Stimulated activated CD4-positive, alpha-beta T cell treated with anti-CD3 and anti-CD28 coated beads, Interleukin-4, amount 100 ng/mL, for 4 hours (primary cell): ENCODE measurements at places on chromosomes 4 and X.

GRCh38 chrX:48508400-48509244 is at the start of gene PORCN:
PORCN (plus strand) TSS chrX:48508992; CDS start chrX:48509821, 829 bp downstream.
- DNase-seq = peak; percentile 79

DNA sequence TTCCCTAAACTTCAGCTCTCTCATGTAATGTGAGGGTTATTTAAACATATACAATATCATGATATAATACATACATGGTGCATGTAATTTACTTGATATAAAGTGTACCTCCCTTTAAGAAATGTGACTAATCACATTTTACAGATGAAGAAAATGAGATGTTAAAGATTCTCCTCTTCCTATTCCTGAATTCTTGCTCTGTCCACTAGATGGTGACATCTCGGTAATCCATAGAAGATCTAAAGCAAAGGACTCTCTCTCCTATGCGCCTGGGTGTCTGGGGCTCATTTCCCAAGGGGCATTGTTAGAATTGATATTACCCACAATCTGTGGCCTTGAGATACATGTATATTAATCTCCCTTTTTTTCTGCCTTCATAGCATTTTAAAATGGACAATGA is 804.9 kb downstream of the RAB28 start:
- DNase-seq = no peak

DNA sequence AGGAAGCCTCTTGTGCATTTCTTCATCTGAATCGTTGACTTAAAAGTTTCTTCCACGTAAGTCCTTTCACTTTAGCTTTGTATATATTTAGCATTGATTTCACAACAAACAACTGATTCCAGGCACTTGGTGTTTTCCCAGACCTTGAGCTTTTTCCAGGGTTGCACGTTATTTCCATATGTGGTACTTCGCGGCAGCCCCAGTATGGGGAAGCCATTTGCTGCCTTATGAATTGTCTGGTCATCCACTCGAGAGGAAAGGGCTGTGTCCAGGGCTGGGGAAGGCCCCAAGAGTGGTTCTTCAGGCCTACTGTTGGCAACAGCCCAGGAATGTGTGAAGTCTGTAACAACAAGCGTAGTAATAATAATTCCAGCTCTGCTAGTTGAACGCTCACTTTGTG is 2.8 kb upstream of the TLR8 start:
- DNase-seq = no peak

GRCh38 chr4:89158884-89159503 is 47.7 kb downstream of the TIGD2 start:
- no peak for DNase-seq

- DNase-seq = no peak
Observed at GRCh38 chr4:89021062-89021461, 35.9 kb downstream of the FAM13A start.

DNA sequence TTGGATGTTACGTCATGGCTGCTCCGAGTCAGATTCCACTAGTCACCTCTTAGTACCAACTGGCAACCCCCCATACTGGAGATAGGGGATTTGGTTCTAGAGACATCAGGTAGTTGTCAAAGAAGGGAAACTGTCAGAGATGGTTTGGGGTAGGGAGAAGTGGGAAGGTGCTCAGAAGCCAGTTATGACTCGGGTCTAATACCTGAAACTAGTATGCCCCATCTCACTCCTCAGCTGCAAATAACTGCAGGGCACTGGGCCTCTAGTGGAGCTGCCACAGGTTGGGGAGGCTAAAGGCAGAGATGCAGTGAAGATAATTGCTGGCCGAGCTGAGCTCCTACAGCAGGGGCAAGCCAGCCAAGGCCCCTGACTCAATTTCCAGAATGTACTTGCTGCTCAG is 30.0 kb downstream of the OTUD6A start:
- DNase-seq = no peak

DNA sequence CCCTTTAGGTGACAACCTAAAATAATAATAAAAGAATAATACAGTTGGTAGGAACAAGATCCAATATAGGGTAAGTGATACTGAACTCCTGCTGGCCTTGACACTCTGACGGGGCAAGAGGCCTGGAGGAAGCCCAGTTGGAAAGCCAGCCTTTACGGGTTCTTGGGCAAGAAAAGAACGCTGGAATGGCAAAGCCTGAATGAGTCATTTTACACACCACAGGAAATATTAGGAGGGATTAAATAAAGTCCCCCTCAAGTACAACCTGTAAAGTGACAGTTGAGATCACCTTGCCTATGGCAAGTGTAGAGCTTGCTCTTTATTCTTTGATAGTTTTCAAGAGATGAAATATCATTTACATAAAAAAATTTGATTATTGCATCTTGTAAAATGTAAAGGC is 244.5 kb upstream of the TLL1 start:
- no peak for DNase-seq

DNA sequence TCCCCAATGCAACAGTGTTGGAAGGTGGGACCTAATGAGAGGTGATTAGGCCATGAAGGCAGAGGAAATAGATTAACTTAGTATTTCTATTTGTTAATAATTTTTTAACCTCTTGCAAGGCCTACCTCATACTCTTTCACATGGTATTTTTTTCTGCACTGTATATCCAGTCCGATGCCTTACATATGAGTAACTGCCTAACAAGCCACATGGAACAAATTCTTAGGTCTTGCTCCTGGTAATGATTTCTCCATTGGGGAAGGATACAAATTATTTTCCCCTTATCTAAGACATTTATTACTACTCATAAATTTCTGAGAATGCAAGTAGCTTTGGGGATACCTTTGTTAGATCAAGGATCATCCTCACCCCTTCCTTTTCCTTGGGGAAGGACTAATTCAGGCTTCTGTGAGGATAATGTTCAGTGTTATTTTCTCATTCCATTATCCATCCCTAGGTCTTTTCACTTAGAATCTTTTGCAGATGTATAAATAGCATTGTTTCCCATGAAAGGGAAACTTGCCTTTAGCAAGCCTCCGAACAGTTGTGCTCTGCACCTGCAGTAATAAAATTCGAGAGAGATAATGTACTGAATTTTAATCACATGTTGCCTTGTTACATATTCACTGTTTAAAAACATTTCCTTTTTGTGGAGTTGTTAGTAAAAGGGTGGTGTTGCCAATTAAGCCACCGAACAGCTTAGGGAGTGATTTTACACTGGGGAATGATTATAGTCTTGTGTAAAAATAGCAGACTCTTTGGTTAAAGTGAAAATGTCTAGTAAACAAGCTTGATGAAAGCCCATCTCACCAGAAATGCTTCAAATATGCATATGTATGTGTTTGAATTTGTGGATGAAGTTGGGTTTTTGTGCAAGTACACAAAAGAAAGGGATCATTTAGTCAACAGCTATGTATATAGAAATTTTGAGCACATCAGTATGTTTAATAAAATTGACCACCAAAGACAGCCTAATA is 89.9 kb downstream of the CFAP299 start:
- no peak for DNase-seq

- no peak for DNase-seq
Observed at GRCh38 chr4:42715807-42716482, 59.0 kb upstream of the ATP8A1 start.

DNA sequence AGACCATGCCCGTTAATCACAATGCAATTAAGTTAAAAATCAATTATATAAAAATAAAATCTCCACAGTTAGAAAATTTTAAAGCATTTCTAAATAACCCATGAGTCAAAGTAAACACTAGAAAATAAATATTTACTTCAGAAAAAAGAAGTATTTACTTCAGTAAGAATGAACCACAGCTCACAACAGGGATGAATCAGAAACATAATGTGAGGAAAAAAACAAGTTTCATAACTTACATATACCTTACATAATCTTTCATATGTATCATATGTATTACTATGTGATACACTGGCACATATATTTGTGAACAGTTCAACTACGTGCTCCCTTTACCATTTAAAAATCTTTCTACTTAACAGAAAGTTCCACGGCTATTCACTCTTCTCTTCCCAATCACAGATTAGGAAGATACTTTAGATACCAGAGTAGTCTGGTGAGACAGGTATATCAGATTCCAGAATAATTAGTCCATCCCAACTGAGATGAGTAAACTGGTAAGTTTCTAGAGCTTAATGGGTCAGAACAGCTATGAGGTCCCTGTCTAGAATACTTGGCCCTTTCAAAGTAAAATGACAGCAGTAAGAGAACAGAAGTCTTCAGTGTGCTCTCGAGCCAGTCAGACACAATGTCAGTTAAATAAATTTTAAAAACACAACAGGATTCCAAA is 70.3 kb downstream of the SH3RF1 start:
- no peak for DNase-seq

GRCh38 chr4:22721204-22721603 is 28.5 kb downstream of the GBA3 start:
- DNase-seq = no peak

GRCh38 chrX:93868289-93868965 is 194.4 kb downstream of the FAM133A start:
- no peak for DNase-seq

GRCh38 chr4:67884701-67885100 is 899 bp upstream of the TMPRSS11D start:
- no peak for DNase-seq

GRCh38 chrX:78548012-78548411 is 111.1 kb downstream of the RTL3 start:
- DNase-seq = no peak

DNA sequence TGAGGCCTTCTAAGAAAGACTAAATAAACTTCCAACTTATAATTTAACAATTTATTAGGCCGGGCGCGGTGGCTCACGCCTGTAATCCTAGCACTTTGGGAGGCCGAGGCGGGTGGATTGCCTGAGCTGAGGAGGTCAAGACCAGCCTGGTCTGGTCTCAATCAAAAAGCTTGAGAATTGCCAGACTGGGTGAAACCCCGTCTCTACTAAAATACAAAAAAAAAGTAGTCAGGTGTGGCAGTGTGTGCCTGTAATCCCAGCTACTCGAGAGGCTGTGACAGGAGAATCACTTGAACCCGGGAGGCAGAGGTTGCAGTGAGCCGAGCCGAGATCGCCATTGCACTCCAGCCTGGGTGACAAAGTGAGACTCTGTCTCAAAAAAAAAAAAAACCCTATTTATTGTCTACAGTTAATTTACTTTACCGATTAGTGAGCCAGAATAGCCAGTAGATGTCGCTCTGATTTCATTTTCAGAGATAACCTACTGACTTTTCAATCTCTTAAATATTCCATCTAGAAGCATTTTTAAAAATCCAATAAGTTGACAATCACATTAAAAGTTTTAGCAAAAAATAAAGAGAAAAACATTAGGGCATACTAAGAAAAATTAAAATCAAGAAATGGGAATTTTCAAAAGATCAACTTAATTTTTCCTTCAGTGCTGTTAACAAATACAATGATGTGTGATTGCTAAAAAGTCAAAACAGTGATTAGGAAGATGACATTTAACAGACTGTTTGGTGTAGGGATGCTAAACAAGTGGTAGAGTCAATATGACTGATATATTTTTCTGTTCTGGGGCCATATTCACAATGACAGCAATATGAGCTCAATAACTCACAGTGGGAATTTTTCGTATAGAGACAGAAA is 4.3 kb upstream of the SHROOM3 start:
- no peak for DNase-seq

- DNase-seq = no peak
Observed at GRCh38 chrX:15674514-15674840, 9.9 kb upstream of the CLTRN start.

GRCh38 chr4:176837169-176837895 is 44.6 kb upstream of the VEGFC start:
- DNase-seq = no peak

GRCh38 chr4:2565533-2565932 is 29.1 kb downstream of the FAM193A start:
- DNase-seq = no peak

DNA sequence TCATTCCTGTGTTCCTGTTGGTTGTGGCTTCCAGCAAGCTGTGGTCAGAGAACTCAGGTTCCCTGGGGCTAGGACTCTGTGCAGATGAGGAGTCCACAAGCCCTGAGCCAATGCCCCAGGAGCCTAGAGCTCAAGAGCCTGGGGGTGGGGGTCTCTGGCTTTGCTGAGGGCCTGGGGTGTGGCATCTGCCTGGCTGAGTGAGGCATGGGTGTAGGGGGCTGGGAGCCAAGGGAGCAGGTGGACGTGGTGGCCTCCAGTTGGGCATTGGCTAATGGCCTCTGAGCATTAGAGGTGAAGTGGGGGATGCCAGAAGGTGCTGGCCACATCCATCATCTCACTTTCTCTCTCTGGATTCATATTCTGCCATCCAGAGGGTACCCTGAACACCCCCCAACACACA is 5.3 kb upstream of the MAMLD1 start:
- no peak for DNase-seq

- DNase-seq = no peak
Observed at GRCh38 chr4:20348411-20348810, 96.7 kb downstream of the SLIT2 start.

DNA sequence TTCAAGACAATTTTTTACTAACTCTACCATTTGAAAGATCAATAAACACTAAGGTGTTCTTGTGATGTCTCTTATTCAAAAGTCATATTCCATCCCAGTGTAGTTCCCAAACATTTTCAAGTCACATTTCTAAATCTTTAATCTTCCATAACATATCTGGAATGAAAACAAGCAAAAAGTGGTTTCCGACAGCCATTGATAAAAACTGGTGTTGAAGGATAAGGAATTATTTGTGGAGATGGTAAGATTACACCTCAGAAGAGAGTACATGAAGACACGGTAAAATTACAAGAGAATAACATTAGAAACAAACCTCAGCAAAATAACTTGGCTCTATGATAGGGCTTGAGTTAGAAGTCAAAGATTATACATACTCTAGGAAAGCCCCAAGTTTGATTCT is 4.3 kb downstream of the CHIC2 start:
- no peak for DNase-seq

- no peak for DNase-seq
Observed at GRCh38 chrX:80879143-80879542, 69.5 kb upstream of the BRWD3 start.

- no peak for DNase-seq
Observed at GRCh38 chrX:112761242-112762207, 79.1 kb downstream of the AMOT start.

- DNase-seq = no peak
Observed at GRCh38 chr4:7337196-7338058, 97.3 kb downstream of the PSAPL1 start.

GRCh38 chrX:148448686-148449085 is 51.7 kb upstream of the AFF2 start:
- no peak for DNase-seq

DNA sequence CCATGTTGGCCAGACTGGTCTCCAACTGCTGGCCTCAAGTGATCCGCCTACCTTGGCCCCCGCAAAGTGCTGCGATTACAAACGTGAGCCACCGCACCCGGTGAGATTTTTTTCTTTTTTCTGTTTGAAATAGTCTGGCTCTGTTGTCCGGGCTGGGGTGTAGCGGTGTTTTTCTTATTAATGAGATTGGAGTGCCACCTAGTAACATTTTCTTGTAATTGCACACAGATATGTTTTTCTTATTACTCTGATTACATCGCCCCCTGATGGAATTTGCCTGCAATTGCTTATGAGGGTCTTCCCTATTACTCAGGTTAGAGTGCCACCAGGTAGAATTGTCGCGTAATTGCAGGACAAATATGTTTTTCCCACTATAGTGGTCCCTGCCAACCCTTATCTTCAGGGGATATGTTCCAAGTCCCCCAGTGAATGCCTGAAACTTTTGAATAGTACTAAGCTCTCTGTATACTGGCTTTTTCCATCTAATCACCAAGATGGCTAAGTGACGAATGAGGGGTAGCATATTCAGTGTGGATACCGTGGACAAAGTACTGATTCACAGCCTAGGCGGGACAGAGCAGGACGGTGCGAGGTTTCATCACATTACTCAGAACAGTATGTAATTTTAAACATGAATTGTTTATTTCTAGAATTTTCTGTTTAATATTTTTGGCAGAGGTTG is 8.6 kb upstream of the PDHA1 start:
- DNase-seq = no peak

- DNase-seq = no peak
Observed at GRCh38 chr4:128228845-128229795, 58.5 kb downstream of the PGRMC2 start.
